Activated CD8-positive, alpha-beta memory T cell treated with anti-CD3 and anti-CD28 coated beads, Interleukin-2, amount 10 ng/mL, durations not matched to agents 7 days and 5 days (primary cell): ENCODE measurements at places on chromosomes 5 and 9. TPM values are rescaled to one million over a fixed set of nuclear protein-coding genes. Genes with fewer than 3 reads are reported as not detected.

DNA sequence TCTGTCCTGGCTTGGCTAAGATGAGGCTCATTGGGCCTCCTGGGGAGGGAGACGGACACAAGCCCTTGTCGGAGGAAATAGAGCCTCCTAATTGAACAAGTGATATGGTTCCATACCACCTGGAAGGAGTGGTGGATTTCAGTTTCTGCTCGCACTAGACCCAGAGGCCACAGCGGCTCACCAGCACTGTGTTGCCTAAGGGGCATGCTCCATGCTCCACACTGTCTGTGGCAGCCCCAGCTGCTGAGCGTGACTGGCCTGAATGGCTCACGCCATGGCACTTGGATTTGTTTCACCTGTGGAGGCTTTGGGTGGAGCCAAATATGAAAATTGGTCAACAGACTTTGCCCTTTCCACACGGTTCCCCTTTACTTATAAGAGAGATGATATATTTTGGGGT is 181.1 kb downstream of the HSPA4 start:
- DNase-seq = no peak

DNA sequence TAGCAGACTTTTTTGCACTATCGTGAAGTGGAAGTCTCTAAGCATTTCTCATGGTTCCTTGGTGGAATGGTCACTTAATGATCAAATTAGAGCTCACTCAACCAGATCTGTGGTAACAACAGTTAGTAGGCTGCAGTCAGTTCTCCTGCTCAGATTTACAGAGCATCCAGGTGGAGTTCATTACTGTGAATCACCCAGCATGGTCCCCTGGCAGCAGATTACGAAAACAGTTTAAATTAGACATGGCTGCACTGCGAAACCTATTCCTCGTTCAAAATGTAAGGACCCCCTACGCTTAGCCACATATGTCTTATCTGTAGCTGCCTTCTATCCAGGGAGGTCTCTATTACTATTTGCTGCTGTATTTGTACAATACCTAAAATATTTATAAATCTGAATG is 823.6 kb upstream of the ARRDC3 start:
- DNase-seq = no peak

DNA sequence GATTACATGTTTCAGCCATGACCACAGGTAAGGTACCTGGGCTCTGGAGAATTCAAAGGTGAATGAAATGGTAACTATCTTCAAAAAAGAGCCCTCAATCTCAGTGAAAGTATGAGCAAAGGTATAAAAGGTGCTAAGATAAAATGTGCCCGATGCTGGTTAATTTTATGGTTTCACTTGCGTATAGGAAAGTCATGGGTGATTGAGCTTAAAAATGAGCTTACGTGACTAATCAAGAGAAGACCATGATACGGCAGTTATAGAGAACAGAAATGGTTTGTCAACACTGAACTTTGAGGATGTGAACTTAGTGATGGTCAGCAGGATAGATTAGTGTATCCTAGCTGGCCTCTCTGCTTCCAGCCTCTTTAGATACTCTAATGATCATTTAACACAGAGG is 320.1 kb downstream of the DEPDC1B start:
- no peak for DNase-seq

GRCh38 chr9:130305381-130305780 is 39.8 kb downstream of the HMCN2 start:
- DNase-seq = no peak

DNA sequence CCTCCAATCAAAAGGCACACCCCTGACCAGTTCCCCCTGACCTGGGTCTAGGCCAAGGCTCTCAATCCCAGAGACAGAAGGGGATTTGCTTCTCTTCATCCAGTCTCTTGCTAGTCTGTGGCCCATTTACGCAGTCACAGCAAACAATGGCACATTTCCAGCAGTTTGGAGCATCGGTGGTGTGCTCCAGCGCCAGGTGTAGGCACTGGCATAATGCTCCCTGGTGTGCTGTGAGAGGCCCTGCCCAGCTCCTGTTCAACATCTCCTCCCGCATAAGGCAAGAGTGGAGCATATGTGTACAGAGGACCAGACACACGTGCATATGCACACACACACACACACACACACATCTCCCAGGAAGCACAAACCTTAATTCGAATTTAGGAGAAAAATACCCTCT is 79.5 kb upstream of the ERCC6L2 start:
- DNase-seq = no peak

Gene MXD3
- 117 TPM for total RNA-seq

Gene KCNN2
- total RNA-seq = not detected
